ENCODE measurements at places on chromosomes 12 and 14.
A peak's percentile ranks its signal among the peaks of the same experiment; 100 is the strongest.

DNA sequence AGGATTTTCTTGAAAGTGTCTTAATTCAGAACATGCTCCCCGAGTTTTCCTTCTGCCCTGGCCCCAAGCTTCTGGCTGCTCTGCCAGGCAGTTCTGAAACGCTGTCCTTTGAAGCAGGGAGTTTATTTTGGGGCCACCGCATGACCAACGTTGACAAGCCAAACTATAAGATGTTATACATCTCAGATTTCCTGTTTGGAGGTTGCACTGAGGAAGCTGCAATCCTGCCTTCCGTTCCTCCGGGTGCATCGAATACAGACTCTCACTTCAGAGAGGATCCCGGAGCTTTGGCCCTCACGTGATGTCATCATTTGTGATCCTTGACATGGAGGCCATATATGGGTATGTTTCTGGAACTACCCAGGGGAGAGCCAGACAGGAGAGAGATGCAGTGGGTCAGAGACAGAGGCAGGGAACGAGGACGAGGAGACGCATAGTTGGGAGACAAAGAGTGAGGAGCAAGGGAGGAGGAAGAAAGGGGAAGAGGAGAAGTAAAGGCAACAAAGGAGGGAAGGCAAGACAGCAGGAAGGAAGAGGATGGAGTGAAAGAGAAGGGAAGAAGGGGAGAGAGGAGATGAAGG lies at the start of gene ASB2:
TSS of gene ASB2 (minus strand) at position 94 of the 581 bp plus-strand sequence. CDS start 12,031 bp downstream, outside the sequence.
- no peak for DNase-seq

GRCh38 chr12:46406352-46407027 lies 33.9 kb upstream of the SLC38A2 start:
- DNase-seq: no peak

DNA sequence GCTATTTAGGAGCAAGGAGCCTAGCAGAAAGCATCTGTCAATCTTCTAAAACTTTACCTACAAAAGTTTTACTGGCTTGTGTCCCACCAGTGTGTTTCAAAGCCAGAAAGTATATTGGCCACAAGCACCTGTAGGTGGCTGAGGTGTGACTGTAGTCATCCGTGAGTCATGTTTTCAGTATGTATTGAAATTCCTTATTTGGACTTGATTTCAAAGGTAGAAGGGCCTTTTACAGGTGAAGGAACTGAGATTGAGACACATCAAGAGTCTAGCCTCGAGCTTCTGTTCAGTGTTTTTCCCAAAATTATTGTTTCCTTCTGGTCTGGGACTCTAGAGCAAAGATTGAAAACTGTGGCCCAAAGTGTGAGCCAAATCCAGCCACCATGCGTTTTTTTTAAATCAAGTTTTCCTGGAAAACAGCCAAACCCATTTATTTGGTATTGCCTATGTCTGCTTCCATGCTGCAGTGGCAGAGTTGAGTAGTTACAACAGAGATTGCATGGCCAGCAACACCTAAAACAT lies 195.3 kb upstream of the BCL2L14 start:
- peak; percentile 30 for DNase-seq

GRCh38 chr14:92173668-92174067 lies 51.9 kb downstream of the CPSF2 start:
- no peak for DNase-seq

DNA sequence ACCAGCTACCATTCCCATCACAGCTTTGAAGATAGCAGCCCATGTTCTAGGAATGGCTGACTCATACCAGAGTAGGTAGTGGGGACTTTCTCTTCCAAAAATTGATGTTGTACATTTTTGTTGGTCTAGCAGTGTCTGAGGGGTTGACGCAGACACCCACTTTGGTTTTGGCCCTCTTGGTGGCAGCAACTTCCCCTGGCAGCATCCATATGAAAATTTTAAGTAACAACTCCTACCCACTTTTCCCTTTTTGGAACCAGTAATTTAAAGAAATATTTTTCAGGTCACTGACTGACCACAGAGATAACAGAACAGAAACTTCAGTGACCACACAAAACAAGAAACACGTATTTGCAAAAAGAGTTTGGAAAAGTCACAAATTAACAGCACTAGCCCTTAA lies 162.0 kb upstream of the TMCC3 start:
- DNase-seq: no peak

- DNase-seq: no peak
These were observed 32.9 kb downstream of the RIN3 start for GRCh38 chr14:92546347-92547053.

- DNase-seq: no peak
These were observed 185.8 kb downstream of the ADGRD1 start for GRCh38 chr12:131139363-131140068.

DNA sequence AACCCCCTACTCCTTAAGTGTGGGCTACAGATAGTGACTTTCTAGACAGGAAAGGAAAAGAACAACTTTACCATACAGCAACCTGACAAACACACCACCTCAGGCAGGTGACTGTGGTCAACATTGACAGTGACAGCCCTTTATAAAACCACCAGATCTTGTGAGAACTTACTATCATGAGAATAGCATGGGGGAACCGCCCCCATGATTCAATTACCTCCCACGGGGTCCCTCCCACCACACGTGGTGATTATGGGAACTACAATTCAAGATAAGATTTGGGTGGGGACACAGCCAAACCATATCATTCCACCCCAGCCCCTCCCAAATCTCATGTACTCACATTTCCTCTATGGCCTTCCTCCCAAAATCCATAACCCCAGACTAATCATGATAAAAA lies 16.3 kb downstream of the OR10P1 start:
- DNase-seq: no peak

DNA sequence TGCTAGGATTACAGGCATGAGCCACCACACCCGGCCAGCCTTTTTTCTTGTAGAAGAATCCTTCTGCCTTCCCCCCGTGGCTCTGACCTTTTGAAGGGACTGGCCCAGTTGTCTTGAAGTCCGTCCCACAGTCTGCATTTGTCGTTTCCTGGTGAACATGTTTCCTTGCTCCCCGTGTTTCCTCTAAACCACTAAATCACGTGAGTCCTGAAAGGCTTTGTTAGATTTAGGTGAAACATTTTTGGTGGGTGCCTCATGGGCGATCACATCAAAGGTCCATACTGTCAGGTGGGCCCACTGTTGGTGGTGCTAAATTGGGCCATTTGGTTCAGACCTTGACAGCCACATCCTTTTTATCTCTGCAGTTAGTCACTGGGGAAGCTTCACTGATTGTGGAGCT lies 26.3 kb downstream of the MLXIP start:
- no peak for DNase-seq

All from GM13977 (cell line).